Left ventricle myocardium inferior (tissue), 1 donor: ENCODE measurements at places on chromosomes 3 and 15.

GRCh38 chr3:152769523-152769922 lies 65.4 kb upstream of the P2RY1 start:
- DNase-seq: no peak

GRCh38 chr15:48868536-48868935 lies 9.4 kb upstream of the EID1 start:
- DNase-seq: no peak

DNA sequence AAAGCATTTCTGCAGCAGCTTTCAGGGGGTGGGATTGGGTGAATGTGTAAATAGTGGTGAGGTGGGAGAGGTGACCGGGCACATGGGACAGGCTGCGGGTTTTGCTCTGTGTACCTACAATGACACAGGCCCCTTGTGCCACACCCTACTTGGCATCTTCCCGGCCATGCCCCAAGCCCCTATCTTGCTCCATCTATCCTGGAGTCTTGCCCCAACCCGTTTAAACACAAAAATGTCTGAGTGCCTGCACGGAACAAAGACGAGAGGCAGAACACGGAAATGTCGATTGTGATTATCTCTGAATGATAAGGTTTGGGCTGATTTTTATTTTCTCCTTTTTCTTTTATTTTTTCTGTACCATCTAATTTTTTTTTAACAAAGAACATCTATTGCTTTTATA lies 46.0 kb upstream of the SLC6A1 start:
- no peak for DNase-seq

- DNase-seq: no peak
Measured at GRCh38 chr3:126849768-126850167, 133.1 kb upstream of the PLXNA1 start.

DNA sequence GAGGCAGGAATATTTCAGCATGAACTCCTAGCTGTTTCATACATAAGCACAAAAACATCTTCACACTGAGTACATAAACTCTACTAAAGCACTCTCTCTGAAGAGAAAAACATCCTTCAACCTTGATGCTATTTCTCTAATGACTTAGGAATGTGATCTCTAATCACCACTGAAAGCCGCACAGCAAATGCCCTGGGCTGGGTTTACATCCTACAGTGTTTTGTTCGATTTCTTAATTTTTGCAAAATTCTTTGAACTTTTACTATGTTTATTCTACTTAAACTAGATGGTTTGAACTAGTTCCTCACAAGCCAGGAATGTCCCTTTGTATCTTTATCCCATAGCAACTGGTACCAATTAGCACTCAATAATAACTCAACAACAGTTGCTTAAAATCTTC lies 130.9 kb upstream of the ABI3BP start:
- no peak for DNase-seq
